Cardiac fibroblast (primary cell): ENCODE measurements at places on chromosomes 7 and 10.

GRCh38 chr10:120749072-120749471 lies 102.1 kb upstream of the WDR11 start:
- no peak for DNase-seq

GRCh38 chr7:66060796-66061195 lies 14.8 kb upstream of the ASL start:
- no peak for DNase-seq

DNA sequence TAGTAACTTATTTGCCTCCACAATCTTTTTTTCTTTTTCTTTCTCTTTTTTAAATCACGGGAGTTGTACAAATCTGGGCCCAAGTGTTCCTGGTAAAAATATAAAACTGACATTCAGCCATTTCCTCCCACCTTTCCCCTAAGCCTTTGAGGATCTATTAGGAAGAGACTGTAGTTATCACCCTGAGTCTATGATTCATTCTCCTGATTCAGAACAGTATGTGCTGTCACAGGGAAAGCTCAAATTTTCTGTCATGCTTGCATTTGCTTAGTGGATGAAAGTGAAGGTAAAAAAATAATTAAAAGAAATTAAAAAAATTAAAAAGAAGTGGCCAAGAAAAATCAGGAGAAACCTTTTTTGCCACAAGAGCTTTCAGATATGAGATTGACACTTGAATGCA lies 71.7 kb downstream of the KIF20B start:
- DNase-seq: peak; percentile 44

DNA sequence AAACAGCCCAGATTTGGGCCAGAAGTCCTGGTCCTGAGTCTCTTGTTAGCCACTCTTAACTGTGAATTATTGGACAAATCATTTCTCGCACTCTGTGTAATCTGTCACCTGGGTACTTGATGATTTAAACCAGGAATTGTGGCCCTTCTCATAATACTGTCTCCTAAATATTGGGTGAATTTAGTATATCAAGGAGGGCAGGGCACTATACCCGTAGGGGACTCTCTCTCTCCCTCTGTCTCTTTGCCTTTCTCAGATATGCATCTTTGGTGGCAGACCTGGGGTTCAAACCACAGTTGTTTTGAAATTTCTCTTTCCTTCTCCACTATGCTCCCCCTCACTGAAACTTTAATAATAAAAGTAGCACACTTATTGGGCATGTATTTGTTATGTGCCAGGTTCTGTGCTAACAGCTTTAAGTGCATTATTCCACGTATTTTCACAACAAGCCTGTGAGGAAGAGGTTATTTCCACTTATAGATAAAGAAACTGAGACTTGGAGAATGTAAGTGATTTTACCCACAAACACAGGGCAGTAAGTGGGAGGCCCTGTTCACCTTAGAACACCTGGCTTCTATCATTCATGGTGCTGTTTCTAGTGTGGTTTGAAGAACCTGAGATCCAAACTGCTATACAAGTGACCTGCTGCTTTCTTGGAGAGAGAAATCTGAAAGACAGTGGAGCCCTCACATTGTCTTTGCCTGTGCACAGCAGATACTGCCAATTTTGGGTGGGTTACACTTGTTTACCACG lies 11.8 kb downstream of the FAS start:
- DNase-seq: no peak

DNA sequence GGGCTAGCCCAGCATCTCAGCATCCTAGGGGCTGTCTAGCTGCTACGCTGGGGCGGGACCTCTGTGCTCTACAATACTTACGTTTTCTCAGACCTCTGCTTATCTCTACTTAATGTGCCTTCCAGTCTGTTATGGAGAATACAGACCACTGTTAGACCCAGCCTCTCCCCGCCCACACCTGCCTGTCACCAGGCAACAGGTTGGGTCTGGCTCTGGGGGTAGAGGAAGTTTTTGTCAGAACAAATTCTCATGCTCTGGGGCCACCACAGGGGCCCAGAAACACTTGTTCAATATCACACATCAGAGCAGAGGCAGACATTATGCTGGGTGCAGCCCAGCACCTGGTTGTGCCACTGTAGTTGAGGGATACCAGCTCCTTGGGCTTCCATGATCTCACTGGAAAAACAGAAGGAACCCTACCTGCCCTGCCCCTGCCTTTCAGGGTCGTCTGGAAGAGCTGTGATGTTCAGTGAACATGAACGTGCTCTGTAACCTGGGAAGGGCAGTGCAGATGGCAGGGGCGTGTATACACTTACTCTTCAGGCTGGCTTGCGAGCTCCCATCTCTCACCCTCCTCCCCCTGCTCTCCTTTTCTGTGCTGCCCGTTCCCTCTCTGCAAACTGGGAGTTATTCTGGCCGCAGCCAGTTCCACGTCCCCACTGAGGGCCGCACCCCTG lies 135.2 kb upstream of the PODXL start:
- DNase-seq: no peak

DNA sequence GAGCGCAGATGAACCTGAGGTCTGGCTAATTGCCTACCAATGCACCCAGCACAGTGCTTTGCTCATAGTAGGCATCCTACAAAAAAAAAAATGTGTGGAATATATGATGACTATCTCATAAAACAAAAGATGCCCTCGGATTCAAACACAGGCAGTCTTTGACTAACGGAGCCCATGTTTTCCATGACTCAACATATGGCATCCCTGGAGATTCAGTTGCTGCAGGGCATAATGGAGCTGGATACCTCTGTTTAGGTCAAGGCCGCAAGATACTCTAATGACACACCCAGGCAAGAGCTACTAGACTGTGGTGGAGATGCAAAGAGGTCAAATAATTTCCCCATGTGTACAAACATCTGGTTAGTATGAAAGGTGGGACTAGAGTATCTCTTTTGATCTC lies 16.3 kb downstream of the CUBN start:
- DNase-seq: no peak

GRCh38 chr10:82953909-82954308 lies 1078.9 kb downstream of the NRG3 start:
- DNase-seq: no peak

- no peak for DNase-seq
These were observed 78.8 kb upstream of the MDFIC start for GRCh38 chr7:114843102-114843501.
